ENCODE measurements at places on chromosomes 12 and 14. TPM values are rescaled to one million over a fixed set of nuclear protein-coding genes. Genes with fewer than 3 reads are reported as not detected.

The TSHR gene
- total RNA-seq = not detected

The ANO2 gene
- total RNA-seq = not detected

The KCNA1 gene
- not detected for total RNA-seq

The ASIC1 gene
- 1.3 TPM for total RNA-seq

The CABP1 gene
- not detected for total RNA-seq

The RNU4-1 gene
- total RNA-seq = 2,069 TPM

The CD163 gene
- total RNA-seq = not detected

The PROX2 gene
- not detected for total RNA-seq

DNA sequence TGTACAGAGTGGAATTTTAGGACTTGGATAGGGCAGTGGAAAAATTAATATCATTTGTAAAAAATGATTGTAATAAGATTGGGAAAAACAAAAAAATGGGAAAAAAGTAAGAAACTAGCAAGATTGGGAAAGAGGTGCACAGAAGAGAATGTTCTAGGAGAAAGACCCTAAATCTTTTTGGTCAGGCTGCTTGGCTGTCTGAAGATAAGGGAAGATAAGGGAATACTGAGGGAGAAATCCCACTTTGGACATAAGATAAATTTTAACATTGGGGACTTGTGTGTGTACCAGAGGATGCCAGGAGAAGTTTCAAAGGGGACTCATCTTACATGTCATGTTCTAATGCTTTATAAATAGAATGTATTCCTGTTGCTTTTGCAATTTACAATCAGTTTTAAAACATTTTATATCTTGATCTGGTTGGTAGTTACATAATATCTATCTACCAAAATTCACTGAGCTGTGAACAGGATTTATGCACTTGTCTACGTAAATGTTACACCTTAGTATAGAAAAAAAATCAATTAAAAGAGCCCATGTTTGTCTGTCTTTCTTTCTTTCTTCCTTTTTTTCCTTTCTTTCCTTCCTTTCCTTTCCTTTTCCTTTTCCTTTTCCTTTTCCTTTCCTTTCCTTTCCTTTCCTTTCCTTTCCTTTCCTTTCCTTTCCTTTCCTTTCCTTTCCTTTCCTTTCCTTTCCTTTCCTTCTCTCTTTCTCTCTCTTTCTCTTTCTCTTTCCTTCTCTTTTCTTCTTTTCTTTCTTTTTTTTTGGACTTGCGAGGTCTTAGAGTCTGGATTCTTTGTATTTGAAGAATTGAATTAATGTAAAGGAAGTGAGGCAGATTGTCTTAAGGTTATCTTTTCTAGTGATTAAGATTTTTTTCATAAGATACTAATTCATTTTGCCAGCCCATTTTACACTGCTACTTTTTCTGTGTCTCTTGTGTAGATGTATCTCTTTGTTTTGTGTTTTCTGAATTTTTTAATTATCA lies 66.1 kb downstream of the KTN1 start:
- DNase-seq = no peak

GRCh38 chr12:98532687-98533304 lies 17.4 kb downstream of the TMPO start:
- DNase-seq = peak; percentile 70

- DNase-seq = peak; percentile 97
Observed at GRCh38 chr12:12398026-12398859, 41.4 kb downstream of the BORCS5 start.

DNA sequence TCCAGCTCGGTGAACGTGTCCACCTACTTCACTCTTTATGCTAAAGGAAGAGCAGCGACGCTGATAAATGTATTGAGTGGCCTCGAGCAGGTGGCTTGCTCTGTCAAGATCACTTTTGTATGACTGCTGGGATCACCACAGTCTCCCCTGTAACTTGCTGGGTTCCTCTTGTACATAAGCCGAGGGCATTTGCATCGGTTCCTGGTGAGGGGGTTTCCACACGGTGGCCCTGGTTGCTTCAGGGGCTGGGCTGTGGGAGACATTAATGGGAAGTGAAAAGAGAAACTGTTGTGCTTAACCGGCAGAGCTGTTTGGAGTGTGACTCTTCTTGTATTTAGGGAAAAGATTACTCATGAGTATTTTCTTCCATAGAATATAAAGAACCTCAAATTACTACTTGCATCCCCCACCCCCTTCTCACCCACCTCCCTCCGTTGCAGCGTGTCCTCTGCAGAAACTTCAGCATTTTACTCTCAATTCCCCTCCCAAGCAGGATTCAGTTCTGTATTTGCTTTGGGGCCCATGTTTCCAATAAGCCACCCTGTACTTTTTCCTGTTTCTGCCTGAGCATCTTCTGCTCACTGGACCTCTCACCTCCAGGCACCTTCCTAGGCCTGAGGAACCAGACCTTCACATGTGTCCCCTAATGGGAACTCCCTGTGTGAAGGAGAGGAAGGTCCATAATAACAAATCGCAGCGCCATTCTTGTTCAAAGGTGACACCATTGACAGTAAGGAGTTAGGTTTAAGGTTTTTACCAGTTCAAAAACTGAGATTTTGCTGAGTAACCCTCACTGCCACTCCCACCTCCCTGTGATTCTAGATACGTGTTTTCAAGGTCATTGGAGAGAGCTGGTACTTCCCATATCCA lies 187.0 kb downstream of the ETV6 start:
- DNase-seq = no peak

DNA sequence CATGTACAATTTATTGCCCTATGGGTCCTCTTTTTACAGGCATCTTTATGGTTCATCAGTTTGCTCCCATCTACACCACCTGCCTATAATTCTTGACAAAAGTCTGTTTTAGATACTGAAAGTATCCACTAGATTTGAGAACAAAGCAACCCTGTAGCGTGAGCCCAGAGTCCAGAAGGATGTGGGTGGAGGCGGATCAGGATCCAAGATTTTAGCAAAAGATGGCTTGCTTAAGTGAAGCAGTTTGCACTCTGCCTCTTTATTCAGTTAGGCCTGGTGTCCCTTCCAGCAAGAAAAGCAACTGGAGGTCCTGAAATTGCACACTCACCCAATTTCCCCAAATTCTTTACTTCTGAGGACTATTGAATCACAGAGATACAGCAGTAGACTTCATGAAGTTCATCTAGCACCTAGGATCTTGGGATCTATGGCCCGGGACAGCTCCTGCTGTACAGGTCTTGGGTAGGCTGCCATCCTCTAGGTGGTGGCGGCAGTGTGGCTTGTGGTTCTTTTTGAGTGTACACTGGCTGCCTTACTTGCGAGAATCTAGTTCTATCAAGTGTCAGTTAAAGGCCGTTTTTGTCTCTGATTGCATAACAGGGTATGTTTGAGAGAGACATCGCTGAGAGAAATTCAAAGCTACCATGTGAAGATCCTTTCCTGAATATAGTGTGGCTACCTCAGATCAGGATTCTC lies 873.2 kb downstream of the NRXN3 start:
- DNase-seq = no peak

- DNase-seq = peak; percentile 59
Observed at GRCh38 chr12:74689071-74689655, 151.5 kb downstream of the ATXN7L3B start.

- no peak for DNase-seq
Observed at GRCh38 chr14:20093442-20093841, 17.1 kb upstream of the OR4K17 start.

- no peak for DNase-seq
Observed at GRCh38 chr14:89198544-89199329, 218.3 kb downstream of the FOXN3 start.

DNA sequence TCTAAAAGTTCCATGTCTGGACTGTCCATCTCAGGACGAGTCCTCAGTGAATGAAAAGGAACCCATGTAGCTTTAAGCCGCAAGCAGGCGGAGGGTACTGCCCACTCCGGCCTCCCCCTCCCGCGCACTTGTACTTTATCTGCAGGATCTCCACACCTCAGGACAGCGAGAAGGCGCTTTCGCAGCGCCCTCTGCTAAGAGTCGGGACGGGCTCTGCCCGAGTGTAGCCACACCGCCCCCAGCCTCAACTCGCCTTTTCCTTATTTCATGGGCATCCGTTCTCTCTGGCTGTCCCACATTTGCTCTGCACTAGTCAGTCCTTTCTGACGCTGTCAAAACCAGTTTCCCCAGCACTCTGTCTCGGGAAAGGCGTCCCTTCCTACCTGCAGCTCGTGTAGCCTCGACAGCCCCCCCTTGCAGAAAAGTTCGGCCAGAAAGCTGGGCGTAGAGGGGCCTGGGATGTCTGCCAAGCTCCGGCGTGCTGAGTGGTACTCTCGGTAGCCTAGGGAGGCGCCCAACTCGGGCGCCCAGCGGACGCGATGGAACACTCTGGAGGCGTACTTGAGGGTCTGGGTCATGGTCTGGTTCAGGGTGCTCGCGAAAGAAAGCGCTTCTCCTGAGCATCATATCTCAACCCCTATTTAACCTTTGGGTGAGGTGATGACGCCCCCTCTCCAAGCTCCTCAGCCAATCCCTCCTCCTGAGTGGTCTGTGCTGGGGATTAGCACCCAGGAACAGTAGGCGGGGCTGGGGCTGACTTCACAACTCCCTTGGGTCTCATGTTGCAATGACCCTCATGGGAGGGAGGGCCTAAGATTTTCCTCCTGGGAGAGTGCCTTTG lies at the start of gene CYP27B1:
Gene CYP27B1 (minus strand): TSS at position 615 of the 841 bp plus-strand sequence. CDS start 37 bp downstream, at position 578.
- DNase-seq = peak; percentile 92

- peak; percentile 99 for DNase-seq
Observed at GRCh38 chr12:1606021-1606622, 11.7 kb upstream of the FBXL14 start.

- no peak for DNase-seq
Observed at GRCh38 chr12:105567061-105567460, 236.6 kb downstream of the C12orf75 start.

- DNase-seq = no peak
Observed at GRCh38 chr12:119249383-119250155, 70.8 kb downstream of the HSPB8 start.

- no peak for DNase-seq
Observed at GRCh38 chr14:86626530-86626929, 1096.6 kb downstream of the FLRT2 start.

- peak; percentile 86 for DNase-seq
Observed at GRCh38 chr12:94074980-94075629, 73.3 kb upstream of the PLXNC1 start.

- peak; percentile 54 for DNase-seq
Observed at GRCh38 chr12:26746121-26746714, 86.8 kb downstream of the ITPR2 start.

DNA sequence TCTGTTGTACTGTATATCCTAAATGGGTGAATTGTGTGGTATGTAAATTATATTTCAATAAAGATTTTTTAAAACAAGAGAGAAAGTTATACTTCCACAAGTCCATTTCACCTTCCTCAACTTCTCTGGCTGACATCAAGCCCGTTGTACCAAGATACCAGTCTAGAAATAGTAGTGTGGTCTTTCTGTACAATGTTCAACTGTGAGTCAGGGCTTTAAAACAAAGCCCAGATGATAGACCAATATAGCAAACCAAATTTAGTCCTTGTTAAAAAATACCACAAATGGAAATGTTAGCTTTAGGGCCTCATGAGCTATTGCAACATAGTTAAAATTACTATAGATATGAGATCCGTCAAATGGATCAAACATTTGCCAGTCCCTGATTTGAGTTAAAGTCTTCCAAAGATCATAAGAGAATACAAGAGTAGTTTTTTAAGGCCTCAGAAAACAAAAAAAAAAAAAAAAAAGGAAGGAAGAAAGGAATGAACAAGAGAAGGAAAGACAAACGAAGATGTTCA lies 49.0 kb upstream of the EGLN3 start:
- DNase-seq = no peak

DNA sequence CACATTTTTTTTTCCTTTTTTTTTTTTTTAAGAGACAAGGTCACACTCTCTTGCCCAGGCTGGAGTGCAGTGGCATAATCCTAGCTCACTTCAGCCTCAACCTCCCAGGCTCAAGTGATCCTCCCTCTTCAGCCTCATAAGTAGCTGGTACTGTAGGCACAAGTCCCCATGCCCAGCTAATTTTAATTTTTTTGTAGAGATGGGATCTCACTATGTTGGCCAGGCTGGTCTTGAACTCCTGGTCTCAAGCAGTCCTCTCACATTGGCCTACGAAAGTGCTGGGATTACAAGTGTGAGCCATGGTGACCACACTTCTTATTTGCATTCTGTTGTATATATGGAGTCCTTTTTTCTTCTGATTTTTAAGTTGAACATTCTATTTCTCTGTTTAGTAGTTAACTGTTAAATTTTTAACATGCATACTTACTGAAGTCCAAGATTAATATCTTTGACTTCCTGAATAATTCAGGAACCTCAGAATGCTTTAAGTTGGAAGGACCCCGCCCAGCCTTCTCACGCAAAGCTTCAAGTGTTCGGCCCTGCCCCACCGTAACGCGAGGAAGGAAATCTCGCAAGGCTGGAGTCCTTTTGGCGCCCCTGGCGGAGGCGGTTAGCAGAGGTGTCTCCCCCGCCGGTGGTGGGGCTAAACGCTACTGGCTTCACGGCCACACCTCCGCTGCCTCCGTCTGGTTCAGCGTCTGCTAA lies 21.6 kb downstream of the SPATS2 start:
- DNase-seq = no peak

GRCh38 chr14:60648249-60648933 lies 886 bp downstream of the SIX1 start:
- no peak for DNase-seq

DNA sequence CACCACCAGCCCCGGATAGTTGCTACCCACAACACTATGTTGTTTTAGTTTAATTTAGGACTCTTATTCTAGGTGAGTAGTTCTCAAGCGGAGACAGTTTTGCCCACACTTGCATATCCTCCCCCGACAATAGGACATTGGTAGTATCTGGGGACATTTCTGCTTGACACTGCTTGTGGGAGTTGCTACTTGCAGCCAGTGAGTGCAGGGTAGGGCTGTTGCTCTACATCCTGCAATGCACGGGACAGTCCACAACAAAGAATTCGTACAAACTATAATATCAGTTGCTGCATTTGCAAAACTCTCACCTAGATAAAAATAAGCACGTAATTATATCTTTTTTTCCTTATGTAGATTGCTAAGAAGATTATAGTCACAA lies 111.8 kb upstream of the DNM1L start:
- no peak for DNase-seq

DNA sequence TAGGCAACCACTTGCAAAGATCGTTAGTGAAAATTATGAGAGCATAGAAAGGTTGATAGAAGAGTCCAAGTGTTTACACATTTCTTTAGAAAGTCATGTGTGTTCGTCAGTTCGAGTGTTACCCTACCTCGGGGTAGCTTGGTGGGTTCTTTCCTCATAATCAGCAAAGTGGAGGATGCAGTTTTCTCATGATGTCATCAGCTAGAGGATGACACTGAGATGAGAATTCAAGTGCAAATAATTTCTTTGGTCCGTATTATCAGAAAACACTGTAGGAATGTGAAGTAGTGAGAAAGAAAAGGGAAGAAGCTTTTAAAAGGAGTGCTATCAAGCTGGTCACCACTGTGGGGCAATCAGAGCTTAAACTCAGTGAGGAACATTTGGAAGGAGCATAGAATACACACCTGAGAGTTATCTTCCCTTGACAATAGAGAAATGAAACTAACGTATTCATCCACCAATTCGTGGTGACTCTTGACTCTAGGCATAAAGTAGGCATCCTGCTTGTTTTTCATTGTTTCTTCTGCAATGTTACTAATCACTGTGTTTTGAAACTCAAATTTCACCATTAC lies 1340.9 kb upstream of the TMEM132C start:
- DNase-seq = peak; percentile 17

GRCh38 chr14:90194706-90195105 lies 61.6 kb upstream of the PSMC1 start:
- DNase-seq = peak; percentile 79

- peak; percentile 60 for DNase-seq
Observed at GRCh38 chr12:122021822-122022392, at the start of gene BCL7A. TSS of gene BCL7A (plus strand) at chr12:122021884. CDS start at chr12:122022092, 208 bp downstream.
